Right lobe of liver (tissue), 6 donors: ENCODE measurements at places on chromosomes 3 and 15. TPM values are rescaled to one million over a fixed set of nuclear protein-coding genes. Genes with fewer than 3 reads are reported as not detected.
A peak's percentile ranks its signal among the peaks of the same experiment; 100 is the strongest.

DNA sequence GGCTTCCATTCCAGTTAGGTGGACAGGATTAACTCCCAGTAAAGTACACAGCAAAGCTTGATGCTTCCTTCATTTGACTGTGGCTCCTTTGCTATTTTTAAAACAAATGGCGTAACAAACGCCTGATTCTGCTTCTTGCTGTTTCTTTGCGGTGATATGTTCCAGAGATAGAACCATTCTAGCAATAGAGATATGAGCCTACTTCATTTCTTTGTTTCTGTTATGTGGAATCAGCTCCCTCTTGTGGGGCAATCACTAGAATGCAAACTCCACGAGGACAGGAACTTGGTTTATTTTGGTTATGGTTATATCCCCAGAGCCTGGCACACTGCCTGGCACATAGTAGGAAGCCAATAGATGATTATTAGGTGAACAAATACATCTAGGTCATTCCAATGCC, 122.6 kb upstream of the SLC6A11 start:
- no peaks in the 10 kb centered on the region for H3K36me3 ChIP-seq
- no peak for DNase-seq
- H3K4me3 ChIP-seq = no peak overlapping the region
- no peaks in the 10 kb centered on the region for H3K4me1 ChIP-seq
- H3K27me3 ChIP-seq = no peaks in the 10 kb centered on the region

- no peaks in the 10 kb centered on the region for H3K36me3 ChIP-seq
- no peak overlapping the region for H3K27ac ChIP-seq
- no peaks in the 10 kb centered on the region for H3K27me3 ChIP-seq
- no peak for DNase-seq
Measured at GRCh38 chr3:63580151-63580550, 72.3 kb upstream of the SNTN start.

DNA sequence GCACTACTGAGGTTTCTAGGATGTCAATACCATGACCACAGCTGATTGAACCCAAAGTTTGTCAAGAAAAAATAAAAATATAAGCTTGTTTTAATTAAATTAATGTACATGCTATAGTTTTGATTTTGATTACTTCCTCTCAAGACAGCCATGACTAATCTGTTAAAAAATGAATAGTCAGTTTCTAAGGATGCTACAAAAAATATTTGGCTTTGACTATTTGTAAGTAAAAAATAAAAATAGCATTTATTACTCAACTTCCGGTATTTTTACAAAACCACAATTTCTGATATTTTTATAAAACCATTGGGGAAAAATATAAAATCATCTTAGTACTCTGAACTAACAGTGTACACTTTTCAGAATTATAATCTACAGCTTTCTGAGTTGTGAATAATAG, 12.1 kb upstream of the TEX9 start:
- no peak overlapping the region for H3K27ac ChIP-seq
- DNase-seq = no peak
- H3K4me3 ChIP-seq = no peak overlapping the region
- H3K27me3 ChIP-seq = no peaks in the 10 kb centered on the region

GRCh38 chr3:50557915-50558314, 9.6 kb downstream of the C3orf18 start:
- H3K27ac ChIP-seq = no peak overlapping the region
- DNase-seq = no peak
- H3K4me3 ChIP-seq = no peak overlapping the region
- H3K27me3 ChIP-seq = no peaks in the 10 kb centered on the region

GRCh38 chr3:183254487-183255347, 1.7 kb downstream of the B3GNT5 start:
- no peaks in the 10 kb centered on the region for H3K4me1 ChIP-seq
- H3K27me3 ChIP-seq = no peaks in the 10 kb centered on the region
- DNase-seq = no peak
- H3K27ac ChIP-seq = peak overlapping the region; percentile 65

DNA sequence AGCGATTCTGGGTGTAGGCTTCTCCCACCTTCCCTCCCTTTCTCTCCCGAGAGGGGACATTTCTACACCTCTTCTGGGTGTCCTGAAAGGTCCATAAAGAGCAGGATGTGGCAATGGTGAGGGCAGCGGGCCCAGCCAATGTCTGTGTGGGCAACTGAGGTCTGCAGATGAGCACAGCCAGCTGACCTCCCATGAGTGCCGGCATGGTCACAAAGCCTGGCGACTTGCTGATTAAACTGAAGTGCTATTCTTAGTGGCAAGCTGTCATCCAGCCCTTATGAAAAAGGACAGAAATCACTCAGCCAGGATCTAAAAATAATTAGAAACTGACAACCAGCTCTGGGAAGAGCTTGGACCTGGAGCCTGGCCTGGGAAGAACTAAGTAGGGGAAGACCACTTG, 124.3 kb upstream of the RGMA start:
- no peaks in the 10 kb centered on the region for H3K36me3 ChIP-seq
- no peaks in the 10 kb centered on the region for H3K27me3 ChIP-seq
- no peak overlapping the region for H3K4me3 ChIP-seq
- no peak for DNase-seq

DNA sequence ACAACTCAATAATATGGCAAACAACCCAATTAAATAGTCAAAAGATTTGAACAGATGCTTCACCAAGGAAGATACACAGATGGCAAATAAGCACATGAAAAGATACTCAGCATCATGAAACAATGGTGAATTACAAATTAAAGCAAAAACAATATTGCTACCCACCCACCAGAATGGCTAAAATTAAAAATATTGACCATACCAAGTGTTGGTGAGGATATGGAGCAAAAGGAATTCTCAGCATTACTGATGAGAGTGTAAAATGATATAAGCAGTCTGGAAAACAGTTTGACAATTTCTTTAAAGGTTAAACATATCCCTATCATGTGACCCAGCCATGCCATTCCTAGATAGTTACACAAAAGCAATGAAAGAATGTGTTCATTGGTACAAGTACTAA, 5.7 kb upstream of the PXYLP1 start:
- no peak for DNase-seq
- no peak overlapping the region for H3K27ac ChIP-seq
- H3K36me3 ChIP-seq = no peaks in the 10 kb centered on the region
- no peak overlapping the region for H3K4me3 ChIP-seq
- no peaks in the 10 kb centered on the region for H3K4me1 ChIP-seq

DNA sequence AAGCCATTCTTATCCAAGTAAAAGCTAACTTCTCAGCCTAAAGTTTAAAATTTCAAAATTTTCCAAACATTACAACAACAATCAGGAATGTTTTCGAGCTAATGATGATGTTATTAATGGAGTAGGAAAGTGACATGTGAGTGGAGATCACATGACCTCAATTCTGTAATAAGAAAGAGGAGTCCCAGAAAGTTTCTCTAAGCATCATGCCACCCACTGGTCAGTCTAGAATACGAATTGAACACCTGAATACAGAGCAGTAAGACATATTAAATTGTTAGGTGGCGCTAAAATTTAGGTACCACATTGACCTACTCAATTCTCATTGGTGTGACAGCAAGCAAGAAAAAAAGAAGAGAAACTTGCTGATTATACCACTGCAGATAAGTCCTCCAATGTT, 163.9 kb downstream of the DCLK3 start:
- H3K4me1 ChIP-seq = no peaks in the 10 kb centered on the region
- no peaks in the 10 kb centered on the region for H3K27me3 ChIP-seq
- no peaks in the 10 kb centered on the region for H3K36me3 ChIP-seq
- no peak overlapping the region for H3K4me3 ChIP-seq

- no peaks in the 10 kb centered on the region for H3K27me3 ChIP-seq
- H3K36me3 ChIP-seq = no peaks in the 10 kb centered on the region
- no peak for DNase-seq
- H3K27ac ChIP-seq = no peak overlapping the region
- H3K4me1 ChIP-seq = no peaks in the 10 kb centered on the region
Measured at GRCh38 chr3:141870091-141870687, 6.3 kb upstream of the ATP1B3 start.

- H3K27ac ChIP-seq = no peak overlapping the region
- no peaks in the 10 kb centered on the region for H3K4me1 ChIP-seq
Measured at GRCh38 chr15:51576286-51576850, 46.2 kb downstream of the DMXL2 start.

DNA sequence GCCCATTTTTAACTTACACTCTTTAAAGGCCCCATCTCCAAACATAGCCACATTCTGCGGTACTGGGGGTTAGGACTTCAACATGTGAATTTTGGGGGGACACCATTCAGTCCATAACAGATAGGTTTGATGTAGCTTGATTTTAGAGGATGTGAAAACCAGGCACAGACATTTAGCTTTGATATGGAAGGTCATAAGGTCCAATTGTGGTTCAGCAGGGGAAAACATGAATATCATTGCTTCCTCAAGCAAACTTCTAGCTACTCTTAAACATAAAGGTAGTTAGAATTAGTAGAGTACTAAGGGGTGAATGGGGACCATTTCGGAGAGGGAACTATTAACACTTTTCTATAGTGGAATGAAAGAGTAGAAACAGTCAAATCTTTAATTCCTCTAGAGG, 13.6 kb upstream of the NFKBIZ start:
- no peaks in the 10 kb centered on the region for H3K4me1 ChIP-seq
- no peaks in the 10 kb centered on the region for H3K36me3 ChIP-seq
- no peak for DNase-seq
- H3K4me3 ChIP-seq = no peak overlapping the region
- H3K27ac ChIP-seq = no peak overlapping the region

- no peaks in the 10 kb centered on the region for H3K27me3 ChIP-seq
- H3K36me3 ChIP-seq = no peaks in the 10 kb centered on the region
- H3K4me3 ChIP-seq = no peak within 1 kb of the TSS
- peaks cover 5% of the 10 kb centered on the region for H3K4me1 ChIP-seq
Measured at GRCh38 chr15:34795267-34796081, at the start of gene ACTC1. Gene ACTC1 (minus strand): TSS chr15:34795549. CDS start chr15:34794808, 741 bp downstream.

The NOX5 gene
- 0.06 TPM for total RNA-seq

The GNAT1 gene
- total RNA-seq = not detected

The FBXL22 gene
- total RNA-seq = 0.26 TPM

The ANO10 gene
- 16.1 TPM for total RNA-seq
